ENCODE measurements at places on chromosomes 11 and 22.
A peak's percentile ranks its signal among the peaks of the same experiment; 100 is the strongest.

DNA sequence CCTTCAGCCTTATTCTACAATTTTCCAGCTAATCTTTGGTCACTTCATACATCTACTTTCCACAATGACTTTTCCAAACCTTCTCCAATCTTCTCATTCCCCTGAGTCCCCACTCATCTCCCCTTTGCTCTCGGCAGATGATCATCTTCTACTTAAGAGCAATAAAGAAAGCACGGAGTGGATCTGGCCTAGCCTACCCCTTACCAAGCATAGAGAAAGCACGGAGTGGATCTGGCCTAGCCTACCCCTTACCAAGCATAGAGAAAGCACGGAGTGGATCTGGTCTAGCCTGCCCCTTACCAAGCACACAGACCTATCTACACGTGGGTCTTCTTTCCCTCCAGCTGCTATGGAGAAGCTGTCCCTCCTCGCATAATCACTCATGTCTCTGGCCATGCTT, 558.6 kb downstream of the OPCML start:
- DNase-seq = no peak

GRCh38 chr11:43992834-43993637, 50.6 kb downstream of the C11orf96 start:
- no peak for DNase-seq

DNA sequence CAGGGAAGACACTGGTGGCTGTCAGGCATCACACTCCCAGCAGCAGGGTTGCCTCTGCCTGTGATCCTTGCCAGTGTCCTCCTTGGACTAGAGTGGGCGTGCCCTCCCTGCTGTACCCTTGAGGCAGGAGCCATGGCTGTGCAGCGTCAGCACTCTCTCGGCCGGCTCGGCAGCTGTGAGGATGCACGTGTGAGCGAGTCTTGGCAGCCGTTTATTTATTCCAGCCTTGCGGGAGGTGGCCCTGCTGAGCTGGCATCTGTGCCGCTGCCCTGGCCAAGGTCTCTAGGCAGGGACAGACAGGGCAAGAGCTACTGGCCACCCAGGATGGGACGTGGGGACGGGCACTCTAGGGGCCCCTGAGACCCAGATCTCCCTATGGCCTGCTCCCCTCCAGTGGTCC, 33.9 kb downstream of the TSPAN4 start:
- no peak for DNase-seq

DNA sequence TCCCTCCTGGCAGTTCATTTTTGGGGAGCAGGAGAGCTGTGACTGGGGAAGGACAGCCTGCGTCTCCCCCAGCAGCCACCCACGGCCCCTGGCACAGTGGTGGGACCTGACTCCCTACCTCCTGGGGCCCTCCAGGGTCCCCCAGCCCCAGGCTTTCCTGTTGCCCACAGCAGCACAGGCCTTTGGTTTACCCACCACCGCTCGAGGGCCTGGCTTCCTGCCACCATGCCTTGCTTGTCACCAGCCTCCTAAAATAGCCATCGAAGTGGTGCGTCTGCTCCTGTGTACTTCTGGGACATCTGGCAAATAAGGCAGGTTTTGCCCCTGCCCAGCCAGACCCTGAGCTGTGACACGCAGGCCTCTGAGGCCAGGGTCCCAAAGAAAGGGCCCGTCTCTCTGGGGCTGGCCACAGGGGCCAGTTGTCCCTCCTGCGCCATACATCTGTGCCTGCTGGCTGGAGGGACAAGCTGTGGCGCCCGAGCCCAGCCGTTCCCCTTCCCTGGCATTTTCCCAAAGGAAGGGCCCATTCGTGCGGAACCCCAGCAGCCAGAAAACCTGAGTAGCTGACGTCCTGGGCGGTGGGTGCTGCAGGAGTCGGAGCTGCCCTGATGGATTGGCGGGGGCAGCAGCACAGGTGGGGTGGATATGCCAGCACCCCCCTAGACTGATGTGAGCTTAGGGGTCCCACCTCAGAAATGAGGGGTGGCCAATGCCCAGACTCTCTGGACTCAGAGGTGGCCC, 14.6 kb downstream of the PHLDA2 start:
- DNase-seq = no peak

DNA sequence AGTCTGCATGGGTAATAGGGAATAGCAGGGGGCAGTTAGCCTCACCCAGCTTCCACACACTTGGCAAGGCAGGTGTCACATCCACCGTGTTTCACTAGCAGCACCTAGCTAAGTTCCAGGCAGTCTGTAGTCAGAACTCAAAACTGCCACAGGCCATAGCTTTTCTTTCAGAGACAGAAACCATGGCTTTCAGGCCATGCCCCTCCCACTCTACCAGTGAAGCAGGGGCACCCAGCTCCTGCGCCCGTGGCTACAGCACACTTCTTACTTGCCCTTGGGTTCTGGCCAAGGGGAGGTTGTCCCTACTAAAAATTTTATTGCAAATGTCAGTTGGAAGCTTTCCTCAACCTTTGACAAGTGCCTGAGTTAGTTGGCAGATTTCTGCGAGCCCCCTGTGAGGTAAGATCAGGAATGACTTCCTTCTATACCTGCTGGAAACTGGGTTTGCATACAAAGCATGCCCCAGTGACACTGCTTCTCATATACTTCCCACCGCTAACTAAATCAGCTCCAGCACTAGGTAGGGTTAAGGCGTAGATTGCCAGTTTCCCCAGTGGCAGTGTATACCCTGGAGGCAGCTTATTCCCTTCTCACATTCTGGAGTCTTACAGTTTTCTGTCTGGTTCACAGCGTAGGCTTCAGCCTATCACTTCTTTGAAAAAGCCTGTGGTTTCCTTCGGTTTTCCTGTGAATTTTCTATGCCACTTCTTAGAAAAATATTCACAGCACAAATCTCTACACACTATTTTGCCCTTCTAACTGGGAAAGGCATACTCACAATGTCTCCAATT, 139.0 kb upstream of the LUZP2 start:
- no peak for DNase-seq

DNA sequence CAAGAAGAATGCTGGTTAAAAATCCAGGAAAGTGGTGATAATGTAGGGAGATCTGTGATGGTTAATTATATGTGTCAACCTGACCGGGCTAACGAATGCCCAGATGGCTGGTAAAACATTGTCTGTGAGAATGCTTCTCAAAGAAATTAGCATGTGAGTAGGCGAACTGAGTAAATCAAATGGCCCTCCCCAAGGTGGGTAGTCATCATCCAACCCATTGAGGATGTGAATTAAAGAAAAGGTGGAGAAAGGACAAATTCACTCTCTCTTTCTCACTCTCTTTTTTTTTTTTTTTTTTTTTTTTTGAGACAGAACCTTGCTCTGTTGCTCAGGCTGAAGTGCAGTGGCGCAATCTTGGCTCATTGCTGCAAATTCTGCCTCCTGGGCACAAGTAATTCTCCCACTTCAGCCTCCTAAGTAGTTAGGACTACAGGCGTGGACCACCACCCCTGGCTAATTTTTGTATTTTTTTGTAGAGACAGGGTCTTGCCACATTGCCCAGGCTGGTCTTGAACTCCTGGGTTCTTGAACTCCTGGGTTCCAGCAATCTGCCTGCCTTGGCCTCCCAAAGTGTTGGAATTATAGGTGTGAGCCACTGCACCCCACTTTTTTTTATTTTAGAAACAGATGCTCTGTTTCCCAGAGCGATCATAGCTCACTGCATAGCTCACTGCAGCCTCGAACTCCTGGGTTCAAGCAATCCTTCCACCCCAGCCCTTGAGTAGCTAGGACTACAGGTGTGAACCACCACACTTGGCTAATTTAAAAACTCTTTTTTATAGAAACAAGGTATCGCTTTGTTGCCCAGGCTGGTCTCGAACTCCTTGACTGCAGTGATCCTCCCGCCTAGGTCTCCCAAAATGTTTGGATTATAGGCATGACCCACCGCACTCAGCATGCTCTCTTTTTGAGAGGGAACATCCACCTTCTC, 22.0 kb upstream of the P2RY6 start:
- DNase-seq = no peak

DNA sequence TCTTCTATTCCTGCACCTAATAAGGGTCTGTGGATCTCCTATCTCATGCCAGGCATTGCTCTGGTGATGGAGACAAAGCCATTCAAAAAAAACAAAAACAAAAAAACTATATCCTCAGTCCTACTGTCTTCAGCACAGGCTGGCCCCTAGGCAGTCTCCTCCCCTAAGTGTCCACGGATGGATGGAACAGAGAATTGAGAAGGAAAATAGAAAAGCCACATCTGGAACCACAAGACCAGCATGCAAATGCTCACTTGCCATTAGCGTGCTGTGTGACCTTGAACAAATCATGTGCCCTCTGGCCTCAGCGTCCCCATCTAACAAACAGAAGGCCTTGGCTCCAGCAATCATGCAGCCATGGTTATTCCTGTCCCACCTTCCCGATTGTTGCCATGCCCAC, 32.7 kb upstream of the CD82 start:
- no peak for DNase-seq

DNA sequence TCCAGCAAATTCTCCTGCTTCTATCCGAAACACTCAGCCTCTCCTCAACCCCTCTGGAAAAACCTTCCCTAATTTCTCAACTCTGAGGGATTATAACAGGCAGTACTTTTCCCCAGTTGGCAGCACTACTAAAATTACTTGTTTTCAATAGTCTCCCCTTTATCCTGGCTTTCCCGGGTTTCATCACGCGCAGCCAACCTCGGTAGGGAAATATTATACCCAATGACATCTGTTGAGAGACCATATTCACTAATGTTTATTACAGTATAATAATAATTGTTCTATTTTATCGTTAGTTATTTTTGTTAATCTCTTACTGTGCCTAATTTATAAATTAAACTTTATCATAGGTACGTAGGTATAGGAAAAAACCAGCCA, 330 bp upstream of the POLD3 start:
- DNase-seq = no peak

DNA sequence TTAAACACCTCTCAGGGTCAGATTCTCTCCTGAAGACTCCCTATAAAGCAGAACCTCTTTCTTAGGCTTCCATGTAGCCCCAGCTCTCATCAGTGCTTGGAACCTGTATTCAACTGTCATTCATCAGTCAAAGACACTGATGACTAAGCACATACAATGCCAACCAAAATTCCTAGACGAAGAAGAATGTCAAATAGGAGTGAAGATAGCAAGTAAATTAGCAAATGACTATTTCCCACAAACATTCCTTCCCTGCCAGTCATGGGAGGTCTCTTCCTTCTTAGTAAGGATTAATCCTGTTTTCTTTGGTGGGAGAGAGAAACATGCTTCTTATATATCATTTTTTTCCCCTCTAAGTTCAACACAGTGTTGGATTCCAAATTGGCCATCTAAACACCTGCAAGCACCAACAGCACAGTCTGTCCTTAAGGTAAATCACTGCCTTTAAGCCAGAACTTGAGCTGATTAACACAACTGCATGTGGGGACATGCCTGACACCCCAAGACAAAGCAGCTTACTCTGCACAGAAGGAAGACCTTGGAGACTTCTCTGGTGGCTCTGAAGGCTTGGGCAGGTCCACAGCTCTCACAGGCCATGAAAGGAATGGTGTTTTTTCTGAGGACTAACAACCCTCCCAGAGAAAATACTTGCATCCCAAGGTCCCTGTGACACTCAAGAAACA, 47.5 kb upstream of the ME3 start:
- DNase-seq = peak; percentile 84

- DNase-seq = peak; percentile 66
These were observed 51.2 kb upstream of the EMID1 start for GRCh38 chr22:29154364-29155048.

DNA sequence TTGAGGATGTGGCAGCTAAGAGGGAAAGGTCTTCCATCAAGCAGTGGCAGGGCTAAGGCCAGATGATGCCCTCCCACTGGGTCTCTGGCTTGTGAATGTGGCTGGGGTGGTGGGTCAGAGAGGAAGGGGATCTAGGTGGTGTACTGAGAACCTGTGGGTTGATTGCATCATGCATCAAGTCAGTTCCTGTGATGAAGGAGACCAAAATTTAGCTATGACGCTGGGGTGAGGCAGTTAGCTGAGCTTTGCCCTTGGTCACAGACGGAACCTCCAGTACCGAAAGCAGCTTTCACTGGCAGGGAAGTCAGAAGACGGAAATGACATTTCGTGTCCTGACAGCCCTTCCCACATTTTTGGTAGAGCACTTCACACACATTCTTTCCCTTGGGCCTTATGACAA, 20.7 kb downstream of the ATG16L2 start:
- DNase-seq = no peak

- DNase-seq = no peak
These were observed 113.0 kb upstream of the NAV2 start for GRCh38 chr11:19599681-19600080.

- no peak for DNase-seq
These were observed 214.0 kb upstream of the SYN3 start for GRCh38 chr22:33272180-33272579.

- DNase-seq = peak; percentile 51
These were observed 2.8 kb upstream of the BSX start for GRCh38 chr11:122984186-122985011.

DNA sequence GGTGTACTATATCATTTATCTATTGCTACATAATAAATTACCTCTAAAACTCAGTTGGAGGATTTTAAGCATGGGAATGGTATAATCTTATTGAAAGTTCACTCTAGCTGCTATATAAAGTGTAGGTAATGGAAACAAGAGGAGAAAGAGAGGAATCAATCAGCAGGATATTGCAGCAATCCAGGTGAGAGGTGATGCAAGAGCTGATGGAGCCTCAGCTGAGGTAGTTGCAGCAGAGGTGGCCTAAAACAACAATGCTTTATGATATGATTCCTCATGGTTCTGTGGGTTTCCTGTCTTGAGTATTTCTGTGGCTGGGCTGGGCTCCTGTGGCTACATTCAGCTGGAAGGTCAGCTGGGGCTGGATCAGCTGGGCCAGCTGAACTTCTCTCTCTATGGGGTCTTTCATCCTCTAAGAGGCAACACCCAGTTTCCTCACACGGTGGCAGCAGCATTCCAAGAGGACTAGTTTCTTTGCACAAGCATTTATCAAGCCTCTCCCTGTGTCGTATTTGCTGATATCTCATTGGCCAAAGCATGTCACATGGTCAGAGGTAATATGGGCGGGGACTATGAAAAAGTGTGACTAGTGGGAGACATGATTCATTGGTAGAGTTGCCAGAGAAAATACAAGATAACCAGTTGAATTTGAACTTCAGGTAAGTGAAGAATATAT, 135.4 kb upstream of the LARGE1 start:
- no peak for DNase-seq

GRCh38 chr11:69524291-69524882, 42.9 kb downstream of the LINC01488 start:
- DNase-seq = peak; percentile 93

GRCh38 chr11:60954421-60954820, 2.4 kb upstream of the SLC15A3 start:
- no peak for DNase-seq

- DNase-seq = no peak
These were observed 43.3 kb upstream of the ADORA2A start for GRCh38 chr22:24384131-24384530.

DNA sequence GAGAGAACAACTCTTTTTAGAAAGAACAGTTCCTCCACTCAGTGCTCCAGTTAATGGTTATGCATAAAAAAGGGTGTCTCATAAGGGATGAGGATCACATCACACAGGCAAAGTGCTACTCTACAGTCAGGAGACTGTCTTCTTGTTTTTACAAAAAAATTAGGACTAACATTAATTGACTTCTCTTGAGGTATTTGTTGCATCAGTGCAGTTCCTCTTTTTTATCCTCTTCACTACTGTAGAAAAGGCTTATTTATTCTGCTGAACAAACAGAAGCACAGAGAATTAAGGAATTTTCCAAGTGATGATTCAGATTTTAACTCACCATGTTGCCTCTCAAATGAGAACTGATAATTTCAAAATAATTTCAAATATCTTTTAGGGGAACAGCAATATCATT, 1.9 kb downstream of the MMP8 start:
- DNase-seq = no peak

GRCh38 chr22:30104501-30105156, 24.4 kb downstream of the HORMAD2 start:
- no peak for DNase-seq

GRCh38 chr11:12105471-12105870, 4.9 kb upstream of the MICAL2 start:
- no peak for DNase-seq
